ENCODE measurements at places on chromosomes 6 and 20.

GRCh38 chr6:33987531-33988021, 158.3 kb downstream of the GRM4 start:
- DNase-seq: no peak

- no peak for DNase-seq
These were observed 57.2 kb upstream of the IRAK1BP1 start for GRCh38 chr6:78810146-78810545.

- no peak for DNase-seq
These were observed 520.9 kb downstream of the CD83 start for GRCh38 chr6:14638435-14638905.

- no peak for DNase-seq
These were observed 359.2 kb downstream of the CDKAL1 start for GRCh38 chr6:20893412-20893811.

DNA sequence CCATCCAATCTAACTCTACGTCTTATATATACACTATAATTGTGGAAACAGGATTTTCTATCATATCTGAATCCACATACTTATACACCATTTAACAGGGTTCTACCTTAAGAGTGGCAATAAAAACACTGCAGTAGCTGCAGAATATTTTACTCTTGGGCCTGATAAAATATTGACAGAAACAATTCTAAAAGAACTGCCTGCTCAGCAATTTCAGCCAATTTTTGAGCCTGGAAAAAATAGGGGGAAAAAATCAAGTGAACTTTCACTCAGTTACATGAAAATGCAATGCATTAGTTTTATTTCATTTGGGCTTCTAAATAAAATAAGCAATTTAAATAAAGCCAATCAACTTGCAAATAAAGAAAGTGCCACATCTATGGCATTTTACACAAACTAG, 246.5 kb upstream of the RUNX2 start:
- no peak for DNase-seq

GRCh38 chr6:118899948-118900347, 6.0 kb downstream of the ASF1A start:
- no peak for DNase-seq

DNA sequence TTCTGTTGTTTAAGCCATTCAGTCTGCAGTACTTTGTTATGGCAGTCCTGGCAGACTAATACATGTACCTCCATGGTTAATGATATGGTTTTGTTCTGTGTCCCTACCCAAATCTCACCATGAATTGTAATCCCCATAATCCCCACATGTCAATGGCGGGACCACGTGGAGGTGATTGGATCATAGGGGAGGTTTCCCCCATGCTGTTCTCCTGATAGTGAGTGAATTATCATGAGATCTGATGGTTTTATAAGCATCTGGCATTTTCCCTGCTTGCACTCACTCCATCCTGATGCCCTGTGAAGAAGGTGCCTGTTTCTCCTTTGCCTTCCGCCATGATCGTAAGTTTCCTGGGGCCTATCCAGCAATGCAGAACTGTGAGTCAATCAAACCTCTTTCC, 57.5 kb upstream of the NT5E start:
- DNase-seq: no peak

GRCh38 chr6:137715589-137716045, 151.4 kb upstream of the TNFAIP3 start:
- no peak for DNase-seq
